Activated T-helper 9 cell treated with anti-CD3 and anti-CD28 coated beads, Interleukin-2, amount 50 U/mL, for 16 hours (primary cell): ENCODE measurements at places on chromosomes 16 and 17.

DNA sequence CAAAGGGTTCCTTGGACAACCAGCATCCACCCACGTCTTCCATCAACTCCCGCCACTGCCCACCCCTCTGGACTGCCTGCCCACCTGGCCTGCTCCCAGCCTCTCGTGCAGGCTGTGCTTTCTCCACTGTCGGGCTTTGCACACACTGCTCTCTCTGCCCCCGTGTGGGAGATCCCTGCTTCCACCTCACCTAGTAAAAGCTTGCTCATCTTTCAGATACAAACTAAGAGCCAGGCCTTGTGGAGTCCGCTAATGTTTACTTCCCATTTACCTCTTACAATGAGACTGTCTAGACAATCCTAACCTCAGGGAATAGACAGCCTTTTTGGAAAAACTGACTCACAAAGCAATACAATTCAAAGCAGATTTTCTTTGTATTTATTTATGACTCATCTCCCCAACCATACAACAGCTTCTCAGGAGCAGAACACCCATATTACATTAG is 67.6 kb downstream of the USP31 start:
- DNase-seq, result no peak

- DNase-seq, result no peak
Measured at GRCh38 chr17:13869331-13869940, 199.9 kb upstream of the COX10 start.

DNA sequence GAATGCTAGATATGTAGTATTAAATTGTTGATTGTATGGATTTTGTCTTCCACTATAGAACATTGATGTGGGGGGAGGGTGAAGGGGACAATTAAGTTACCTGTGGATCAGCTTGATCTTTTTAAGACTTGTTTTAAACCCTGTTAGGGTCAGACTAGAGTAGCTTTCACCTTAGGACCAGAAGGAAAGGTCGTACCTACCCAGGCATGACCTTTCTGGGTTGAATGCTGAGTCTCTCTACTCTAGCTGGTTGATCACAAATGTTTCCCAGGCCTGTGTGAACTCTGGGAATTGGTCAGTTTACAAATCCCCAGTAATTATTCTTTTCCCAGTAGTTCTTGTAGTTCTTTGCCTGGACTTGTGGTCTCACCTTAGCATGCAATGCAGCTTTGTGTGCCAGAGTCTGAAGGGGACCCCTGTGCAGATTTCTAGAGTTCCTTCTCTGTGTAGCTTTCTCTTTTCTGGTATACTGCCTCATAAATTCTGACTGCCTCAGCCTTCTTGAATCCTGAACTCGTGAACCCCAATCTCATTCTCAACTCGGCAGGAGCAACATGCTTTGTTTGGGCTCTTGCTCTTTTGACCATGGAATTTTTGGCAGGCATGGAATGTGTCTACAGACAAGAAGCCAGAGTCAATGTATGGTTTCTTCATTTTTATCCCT is 54.1 kb downstream of the VMP1 start:
- no peak for DNase-seq

DNA sequence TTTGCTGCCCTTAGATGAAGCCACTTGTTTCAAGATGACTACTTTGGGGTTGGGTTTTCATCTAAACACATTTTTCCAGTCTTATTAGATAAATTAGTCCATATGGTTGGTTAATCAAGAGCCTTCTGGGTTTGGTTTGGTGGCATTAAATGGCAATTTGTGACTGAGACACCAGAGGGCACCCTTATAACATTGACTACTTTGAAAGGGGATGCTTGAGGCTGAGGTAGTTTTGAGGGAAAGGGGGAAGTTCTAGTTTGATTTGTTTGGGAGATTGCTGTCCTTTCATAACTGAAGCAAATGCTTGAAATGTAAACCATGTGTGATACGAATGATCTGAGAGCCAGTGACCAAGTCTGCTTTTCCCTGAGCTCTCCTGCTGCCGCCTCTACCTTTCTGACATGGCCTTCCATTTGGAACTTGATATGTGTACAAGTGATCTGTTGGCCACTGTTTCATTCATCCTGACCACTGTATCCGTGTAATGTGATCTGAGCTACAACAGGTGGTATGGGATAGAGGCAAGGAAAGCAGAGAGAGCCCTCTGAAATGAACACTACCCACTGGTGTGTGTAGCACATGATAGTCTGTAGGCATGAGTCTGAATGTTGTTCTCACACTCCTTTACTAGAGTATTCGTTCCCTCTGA is 5.8 kb upstream of the RARA start:
- DNase-seq, result no peak

GRCh38 chr16:11742093-11742535 is 543 bp downstream of the TXNDC11 start:
- DNase-seq, result peak; percentile 33

DNA sequence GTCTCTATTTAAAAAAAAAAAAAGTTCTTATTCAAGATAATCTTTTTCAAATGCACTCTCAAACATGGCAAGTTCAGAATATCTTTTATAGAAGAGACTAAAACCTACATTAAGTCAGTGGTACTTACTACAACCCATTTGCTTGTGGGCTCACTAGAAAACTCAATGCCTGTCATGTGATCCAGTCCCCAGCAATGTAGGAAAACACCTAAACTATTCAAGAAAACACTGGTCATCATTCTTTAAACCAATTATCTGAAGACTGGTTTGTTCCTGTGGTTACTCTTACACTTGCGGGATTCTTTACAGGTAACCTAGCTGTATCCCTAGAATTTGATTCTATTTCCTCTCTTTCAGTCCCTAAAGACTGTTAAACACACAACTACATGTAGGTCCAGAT is 19.6 kb downstream of the MED13 start:
- no peak for DNase-seq

GRCh38 chr17:37796076-37796475 is 51.2 kb upstream of the HNF1B start:
- no peak for DNase-seq

DNA sequence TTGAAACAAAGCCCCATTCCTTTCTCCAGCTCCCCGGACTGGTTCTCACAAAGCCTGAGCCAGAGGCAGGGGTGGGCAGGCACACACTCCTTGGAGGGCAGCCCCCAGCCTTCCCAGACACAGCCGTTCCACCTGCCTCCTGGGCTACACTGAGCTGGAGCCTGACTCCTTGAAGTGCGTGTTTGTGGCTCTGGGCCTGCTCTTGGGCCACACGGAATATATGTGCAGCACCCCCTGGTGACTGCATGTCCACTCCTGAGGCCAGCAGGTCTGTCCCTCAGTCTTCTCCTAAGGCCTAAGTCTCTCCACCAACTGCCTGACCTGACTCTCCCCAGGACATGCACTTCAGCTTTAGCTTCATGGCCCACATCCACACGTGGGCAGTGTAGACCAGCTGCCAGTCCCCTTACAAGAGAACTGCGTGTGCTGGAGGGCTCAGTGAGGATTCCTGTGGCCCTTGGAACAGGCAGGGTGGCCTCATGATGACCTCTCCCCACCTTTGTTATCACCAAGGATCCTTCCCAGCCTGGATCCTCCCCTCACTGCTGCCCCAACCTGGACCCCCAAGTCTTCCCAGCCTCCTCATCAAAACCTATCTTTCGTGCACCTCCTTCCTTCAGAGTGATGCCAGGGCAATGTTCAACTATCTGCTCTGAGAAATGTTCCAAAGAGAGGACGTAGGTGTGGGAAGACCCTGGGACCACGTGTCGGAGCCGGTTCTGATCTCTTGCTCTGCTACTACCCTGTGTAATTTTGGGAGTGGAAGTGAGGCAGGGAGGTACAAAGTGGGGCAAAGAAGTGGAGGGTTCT is 12.4 kb upstream of the SLC6A2 start:
- no peak for DNase-seq

DNA sequence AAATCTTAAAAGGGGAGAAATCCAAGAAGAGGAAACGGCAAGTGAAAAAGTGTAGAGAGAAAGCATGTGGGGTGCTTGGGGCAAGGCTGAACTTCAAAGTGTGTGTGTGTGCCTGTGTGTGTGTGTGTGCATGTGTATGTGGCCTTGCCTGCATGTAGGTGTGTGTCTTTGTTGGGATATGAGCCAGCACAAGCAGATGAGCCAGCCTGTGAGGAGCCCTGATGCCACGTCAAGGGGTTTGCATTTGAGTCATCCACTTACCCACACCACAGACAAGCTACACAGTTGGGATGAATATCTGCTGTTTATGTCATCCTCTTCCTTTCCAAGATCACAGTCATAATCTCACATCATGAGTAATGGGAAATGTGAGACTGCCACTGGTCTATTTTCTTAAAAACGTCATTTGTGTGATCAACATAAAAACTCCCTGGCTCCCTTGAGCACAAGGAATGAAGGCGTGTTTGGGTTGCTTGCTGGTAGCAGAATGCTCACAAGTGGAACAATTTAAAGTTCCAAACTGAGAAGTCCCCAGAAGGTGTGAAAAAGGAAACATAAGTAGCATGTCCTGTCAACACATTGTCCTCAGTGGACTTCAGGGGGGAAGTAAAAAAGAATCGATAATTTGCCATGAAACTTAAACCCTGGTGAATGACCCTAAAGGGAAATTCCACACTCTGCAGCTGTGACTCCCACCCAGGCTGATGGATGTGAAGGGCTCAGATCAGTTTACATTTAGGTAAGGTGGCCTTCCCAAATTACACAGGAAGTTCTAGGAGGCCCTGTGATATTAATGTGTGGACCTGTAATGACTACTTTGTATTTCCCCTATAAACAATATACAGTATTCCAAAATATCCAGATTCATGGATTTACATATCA is 14.7 kb downstream of the KCTD19 start:
- peak; percentile 67 for DNase-seq

- DNase-seq, result no peak
Measured at GRCh38 chr17:44722254-44722653, 13.8 kb downstream of the DBF4B start.

DNA sequence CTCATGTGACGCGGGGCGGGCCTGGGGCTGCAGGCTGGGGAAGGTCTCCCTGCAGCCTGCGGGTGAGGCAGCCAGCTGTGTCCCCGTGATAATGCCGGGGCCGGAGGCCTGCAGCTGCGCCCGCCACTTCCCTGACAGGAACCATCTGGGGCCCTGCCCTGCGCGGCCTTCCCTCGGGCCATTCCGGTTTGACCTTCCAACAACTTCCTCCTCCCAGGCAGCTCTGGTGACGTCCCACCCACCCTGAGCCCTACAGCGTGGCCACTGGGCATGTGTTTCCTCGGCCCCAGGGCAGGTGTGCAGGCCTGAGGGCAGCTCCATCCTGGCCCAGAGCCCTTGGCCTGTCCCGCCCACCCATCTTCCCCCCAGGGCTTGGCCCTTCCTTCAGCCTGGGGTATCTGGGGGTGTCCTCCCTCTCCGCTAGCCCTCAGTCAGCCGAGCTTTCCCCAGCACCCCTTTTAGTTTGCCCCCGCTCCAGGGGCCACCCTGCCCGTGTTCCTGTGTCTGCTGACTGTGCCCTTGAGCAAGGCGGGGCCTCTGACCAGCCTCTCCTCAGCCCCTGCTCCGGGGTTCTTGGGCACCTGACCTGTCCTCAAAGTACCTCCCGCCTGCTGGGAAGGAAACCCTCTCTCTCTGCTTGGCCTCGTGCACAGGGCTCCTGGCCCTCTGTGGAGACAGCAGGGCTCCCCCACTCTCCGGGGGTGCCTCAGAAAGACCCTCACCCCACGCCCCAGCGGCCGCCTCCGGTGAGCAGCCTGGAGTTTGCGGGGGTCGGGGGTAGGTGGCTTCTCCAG is at the start of gene CBFA2T3:
Gene CBFA2T3 (minus strand): TSS at position 190 of the 794 bp plus-strand sequence. CDS start 400 bp downstream, outside the sequence.
- DNase-seq, result no peak

DNA sequence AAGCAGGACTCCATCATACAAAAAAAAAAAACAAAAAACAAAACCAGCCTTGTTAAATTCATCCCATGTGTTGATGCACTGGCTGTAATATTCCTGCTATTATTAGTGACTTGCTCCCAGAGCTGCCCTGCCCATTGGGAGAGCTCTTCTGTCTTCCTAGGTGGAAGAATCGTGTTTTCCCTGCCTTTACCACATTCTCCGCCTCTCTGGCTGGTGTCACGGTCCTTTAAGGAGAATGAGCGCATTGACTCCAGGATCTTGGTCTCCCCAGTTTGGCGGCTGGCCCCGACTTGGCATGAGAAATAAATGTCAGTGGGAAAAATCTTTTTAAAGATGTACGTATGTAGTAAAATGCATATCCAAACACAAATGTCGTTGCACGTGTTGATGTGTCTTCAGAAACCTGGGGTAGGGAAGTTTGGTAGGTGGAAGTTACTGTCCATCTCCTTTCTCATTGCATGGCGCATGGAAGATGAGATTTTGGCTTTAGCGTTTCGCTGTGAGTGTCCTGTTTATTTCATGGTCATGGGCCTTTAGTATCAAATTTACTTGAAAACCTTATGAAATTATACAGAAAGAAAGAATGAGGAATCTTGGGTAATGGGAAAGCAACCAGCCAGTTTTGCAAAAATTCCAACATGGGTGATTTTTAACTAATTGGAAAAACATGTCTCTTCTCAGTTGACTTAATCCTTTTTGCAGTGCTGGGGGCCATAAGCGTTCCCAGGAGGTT is 15.5 kb downstream of the RMI2 start:
- no peak for DNase-seq

- DNase-seq, result no peak
Measured at GRCh38 chr17:72423718-72424117, 302.9 kb downstream of the SOX9 start.

DNA sequence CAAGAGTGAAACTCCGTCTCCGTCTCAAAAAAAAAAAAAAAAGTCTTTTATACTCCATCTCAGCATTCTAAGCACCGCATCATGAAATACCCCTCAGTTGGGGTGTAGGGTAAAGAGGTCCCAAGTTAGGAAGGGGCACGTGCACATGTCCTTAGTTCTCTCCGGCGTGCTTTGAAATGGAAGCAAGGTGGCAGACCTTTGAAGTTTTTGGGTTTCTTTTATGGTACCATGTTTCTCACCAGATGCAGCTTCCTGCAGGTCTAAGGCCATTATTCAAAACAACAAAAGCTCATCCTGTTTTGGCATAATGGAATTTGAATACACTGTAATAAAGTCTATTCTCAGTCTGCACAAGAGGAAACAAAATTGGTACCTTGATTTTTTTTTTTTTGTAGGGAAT is 9.6 kb downstream of the EMC8 start:
- no peak for DNase-seq

DNA sequence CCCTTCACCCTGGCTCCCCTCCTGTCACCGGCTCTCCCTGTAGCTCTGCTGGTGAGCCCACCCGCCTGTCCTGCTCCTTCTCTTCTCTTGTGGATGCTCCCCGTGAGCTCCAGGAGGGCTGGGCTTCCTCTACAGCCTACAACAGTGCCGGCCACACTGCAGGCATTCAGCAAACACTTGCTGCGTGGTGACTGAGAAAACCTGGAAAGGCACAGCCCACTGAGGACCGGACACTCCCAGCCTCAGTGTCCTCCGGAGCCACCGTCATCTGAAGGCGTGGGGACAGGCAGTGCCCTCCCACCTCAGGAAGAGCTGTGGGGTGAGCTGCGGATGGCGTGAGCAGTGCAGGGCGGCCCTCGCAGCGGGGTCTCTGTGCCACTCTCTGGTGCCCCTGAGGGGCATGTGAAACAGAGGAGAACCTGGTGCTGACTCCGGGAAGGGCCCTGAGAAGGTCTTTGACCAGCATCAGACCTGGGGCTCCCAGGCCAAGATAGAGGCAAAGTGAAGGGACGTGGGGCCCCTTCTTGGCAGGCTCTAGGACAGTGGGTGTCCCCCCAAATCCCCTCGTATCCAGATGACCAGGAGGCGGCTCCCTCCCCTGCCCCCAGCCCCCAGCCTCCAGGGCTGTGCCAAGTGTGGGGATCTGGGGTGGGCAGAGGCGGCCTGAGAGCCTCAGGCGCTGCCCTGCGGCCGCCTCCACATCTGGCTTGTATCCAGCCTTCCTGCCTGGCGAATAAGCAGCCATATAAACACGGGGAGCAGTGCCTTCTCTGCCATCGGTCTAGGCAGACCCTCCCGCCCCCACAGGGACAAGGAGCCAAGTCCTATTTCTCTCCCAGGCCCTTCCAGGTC is 44.0 kb upstream of the PABPN1L start:
- no peak for DNase-seq
